Activated CD4-positive, alpha-beta T cell treated with anti-CD3 and anti-CD28 coated beads, Interleukin-2, amount 50 U/mL, for 24 hours (primary cell): ENCODE measurements at places on chromosomes 3 and 15.

- no peak for DNase-seq
These were observed 16.2 kb upstream of the BAHD1 start for GRCh38 chr15:40424483-40425115.

DNA sequence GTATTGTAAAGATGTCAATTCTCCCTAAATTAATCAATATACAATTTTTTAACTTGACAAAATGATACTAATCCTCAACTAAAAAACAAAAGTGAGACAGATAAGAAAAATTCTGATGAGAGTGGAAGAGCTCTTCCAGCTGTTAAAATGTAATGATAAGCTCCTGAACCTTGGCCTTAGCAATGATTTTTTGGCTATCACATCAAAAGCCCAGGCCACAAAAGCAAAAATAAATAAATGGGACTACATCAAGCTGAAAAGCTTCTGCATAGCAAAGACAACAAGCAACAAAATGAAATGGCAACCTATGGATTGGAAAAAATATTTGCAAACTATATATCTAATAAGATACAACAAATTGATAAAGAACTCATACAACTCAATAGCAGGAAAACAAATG is 24.0 kb upstream of the SRPRB start:
- DNase-seq: no peak

- DNase-seq: no peak
These were observed 39.9 kb downstream of the FEM1B start for GRCh38 chr15:68317281-68318007.

- no peak for DNase-seq
These were observed 49.0 kb downstream of the CD200 start for GRCh38 chr3:112381673-112382542.

- no peak for DNase-seq
These were observed 34.4 kb upstream of the TNIK start for GRCh38 chr3:171494457-171495109.

GRCh38 chr3:43998836-43999727 is 242.6 kb upstream of the TOPAZ1 start:
- DNase-seq: no peak

DNA sequence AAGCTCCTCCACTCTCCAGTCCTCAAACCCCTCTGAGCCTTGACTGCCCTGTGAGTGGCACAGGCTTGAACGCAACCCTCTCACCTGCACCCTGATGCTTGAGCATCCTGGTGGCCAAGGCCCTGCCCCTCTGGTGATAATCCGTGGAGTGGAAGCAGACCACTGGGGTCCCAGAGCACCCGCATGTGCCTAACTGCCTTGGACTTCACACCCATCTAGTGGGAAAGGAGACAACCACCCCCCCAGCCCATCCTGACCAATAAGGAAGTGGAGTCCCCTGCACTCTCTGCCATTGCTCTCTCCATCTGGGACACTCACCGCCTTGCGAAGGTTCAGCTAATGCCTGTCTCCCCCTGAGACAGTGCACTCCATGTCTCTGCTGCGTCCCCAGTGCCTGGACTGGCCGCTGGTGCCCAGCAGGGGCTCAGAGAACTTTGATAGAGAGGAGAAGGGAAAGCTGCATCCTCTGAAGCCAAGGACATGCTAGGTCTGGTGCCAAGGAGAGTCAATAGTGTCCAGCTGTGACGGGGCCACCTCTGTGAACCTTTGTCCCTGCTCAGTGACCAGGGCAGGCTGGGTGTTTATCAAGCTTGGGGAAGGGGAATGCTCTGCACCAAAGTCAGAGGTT is 3.4 kb downstream of the KLF15 start:
- no peak for DNase-seq

DNA sequence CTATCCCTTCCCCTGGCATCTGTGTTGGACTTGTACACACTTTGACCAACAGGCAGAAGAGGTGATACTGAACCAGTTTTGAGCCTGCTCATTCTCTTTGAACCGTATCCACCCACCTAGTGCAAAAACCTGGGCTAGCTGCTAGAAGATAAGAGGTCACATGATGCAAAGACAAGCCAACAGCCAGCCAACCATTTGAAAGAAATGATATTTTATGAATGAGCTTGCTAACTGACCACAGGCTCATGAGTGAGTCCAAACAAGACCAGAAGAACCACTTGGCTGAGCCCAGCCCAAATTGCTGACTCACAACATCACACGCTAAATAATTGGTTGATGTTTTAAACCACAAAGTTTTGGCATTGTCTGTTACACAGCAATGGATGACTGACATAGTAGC is 74.0 kb upstream of the CTNNB1 start:
- DNase-seq: no peak

GRCh38 chr3:26118165-26118564 is 328.3 kb downstream of the OXSM start:
- DNase-seq: no peak

DNA sequence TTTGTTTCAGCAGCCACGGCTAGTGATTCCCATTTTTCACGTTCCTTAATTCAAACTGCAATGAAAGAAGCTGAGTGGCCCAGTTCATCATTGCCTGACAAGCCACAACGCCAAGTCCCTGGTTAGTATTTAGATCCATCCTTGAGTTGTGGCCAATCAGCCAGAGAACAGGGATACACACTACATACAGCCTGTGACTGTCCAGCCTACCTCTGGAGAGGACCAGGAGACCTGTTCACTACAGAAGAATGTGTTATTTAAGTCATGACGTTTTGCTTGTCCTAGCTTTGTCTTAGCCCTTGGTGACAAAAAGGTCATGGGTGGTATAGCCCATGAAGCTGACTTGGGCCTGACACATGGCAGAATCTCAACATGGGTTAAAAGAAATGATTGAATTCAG is 2.7 kb upstream of the TPM1 start:
- DNase-seq: no peak

DNA sequence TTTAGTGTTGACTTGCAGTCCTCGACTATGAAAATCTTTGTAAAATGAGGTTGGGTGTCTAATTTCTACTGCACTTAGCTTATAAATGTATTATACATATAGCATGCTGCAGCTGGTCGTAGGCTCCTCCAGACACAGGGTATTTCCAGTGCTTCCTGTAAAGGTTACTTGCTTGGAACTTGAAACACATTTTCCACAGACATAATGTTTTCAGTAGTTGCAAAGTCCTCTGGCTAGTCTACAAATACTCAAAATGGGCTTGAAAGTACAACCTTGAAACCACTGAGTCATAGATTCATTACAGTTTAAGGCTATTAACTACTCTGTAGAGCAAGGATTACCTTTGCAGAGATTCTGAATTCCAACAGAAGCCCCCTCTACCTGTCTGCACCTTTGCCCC is 464.1 kb downstream of the RAP2B start:
- DNase-seq: no peak

GRCh38 chr3:173399044-173399443 is 1.5 kb downstream of the NLGN1 start:
- no peak for DNase-seq

DNA sequence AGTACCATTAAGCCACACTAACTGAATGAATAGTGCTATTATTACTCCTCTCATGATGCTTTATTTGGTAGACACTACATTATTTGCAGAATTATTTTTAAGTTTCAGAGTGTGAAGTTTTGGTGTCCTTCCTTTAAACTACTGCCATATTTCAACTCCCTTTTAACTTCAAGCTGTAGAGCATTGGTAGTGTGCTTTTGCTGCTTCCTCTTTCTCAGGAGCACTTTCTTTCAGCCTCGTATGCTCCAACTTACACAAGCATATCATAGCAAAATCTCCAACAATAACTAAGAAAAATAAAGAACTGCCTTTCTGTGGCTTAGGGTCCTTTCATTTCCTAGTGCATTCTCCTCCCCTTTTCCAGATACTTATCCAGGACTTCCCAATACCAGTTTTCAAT is 476.4 kb upstream of the AGTR1 start:
- no peak for DNase-seq

DNA sequence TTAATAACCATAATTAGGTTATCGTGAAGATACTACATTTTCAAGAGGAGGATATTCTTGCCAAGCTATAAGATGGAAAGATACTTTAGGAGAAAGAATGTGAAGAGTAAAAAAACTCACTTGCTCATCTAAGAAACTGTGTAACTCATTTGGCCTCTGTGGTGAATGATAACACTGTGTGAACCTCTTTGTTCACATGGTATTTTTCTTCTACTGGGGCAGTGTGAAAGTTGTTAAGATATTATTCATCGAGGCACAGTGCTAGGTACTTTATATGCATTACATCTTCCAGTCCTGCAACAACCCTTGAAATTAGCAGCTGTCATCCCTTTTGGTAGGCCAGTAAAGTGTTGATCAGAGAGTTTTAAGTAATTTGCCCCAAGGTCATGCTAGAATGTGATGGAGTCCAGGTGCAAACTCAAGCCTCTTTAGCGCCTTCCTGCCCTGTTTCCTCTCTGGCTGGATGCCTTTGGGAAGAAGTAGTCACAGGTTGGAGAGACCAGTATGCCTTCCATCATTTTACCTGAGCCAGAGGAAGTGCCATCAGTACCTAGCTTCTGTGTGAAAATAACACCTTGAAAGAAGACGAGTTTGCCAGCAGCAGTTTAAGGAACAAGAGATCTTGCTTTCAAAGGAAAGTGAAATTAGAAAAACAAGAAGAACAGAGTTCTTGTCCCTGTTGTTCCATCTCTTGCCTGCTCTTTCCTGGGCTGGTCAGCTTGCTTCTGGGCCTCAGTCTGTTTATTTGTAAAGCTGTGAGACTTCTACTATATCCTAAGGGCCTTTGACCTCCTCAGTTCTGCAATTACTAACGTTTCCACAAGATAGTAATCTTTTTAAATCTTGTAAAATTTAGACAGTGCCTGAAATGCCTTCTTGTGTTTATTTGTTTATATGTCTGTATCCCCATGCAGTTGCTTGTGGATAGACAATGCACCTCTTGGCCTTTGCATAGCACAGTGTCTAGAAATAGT is 179.3 kb downstream of the FNDC3B start:
- DNase-seq: no peak

- DNase-seq: no peak
These were observed 8.9 kb upstream of the FURIN start for GRCh38 chr15:90859234-90860131.

DNA sequence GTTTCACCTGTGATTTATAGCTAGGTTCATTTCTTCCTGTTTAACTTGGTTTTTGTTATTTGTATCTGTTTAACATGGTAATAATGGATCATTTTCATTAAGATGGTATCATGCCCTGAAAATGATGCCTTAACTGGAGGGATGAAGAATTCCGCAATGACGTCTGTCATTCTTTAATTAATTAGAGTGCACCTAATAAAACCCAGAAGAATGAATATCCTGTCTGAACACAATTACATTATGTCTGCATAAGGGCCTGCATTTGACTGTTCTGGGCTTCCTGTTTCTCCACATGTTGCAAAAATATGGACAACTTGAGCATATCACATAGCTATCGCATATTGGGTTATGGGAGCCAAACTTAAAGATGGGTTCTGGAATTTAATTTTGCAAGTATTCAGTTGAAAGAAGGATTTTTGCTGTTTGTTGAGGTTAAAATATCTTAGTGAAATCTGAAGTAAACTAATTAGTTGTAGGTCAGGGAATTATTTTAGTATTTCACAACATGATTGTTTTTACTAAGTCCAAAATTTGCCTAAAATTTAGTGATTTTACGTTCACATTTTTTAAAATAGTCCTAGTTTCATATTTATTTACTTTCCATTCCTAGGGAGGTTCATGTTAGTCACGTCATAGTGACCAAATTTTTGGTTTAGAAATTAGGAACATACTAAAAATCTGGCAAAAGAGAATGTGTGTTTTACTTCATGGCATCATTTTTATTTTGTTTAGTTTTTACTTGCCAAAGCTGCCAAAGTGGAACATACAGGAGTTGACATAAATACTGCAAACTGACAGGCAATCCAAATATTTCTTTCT is 321.0 kb upstream of the TGFBR2 start:
- no peak for DNase-seq

GRCh38 chr15:70777170-70777926 is 14.0 kb upstream of the UACA start:
- no peak for DNase-seq

DNA sequence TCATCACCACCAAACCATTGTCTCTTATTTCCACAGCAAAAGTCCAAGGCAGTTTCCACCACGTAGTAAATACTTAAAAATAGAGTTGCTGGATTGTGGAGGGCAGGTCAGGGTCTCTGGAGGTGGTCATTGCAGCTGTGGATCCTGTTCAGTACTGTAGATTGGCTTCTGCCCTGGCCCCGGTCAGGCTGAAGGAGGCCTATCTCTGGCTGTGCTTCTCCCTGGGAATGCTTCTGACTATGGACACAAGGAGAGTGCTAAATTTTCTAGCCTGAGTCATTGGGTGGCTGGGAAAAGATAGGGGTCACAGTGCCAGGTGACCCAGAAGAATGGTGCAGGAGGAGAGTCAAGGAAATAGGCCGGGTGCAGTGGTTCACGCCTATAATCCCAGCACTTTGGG is 26.3 kb upstream of the GMPPB start:
- DNase-seq: no peak

DNA sequence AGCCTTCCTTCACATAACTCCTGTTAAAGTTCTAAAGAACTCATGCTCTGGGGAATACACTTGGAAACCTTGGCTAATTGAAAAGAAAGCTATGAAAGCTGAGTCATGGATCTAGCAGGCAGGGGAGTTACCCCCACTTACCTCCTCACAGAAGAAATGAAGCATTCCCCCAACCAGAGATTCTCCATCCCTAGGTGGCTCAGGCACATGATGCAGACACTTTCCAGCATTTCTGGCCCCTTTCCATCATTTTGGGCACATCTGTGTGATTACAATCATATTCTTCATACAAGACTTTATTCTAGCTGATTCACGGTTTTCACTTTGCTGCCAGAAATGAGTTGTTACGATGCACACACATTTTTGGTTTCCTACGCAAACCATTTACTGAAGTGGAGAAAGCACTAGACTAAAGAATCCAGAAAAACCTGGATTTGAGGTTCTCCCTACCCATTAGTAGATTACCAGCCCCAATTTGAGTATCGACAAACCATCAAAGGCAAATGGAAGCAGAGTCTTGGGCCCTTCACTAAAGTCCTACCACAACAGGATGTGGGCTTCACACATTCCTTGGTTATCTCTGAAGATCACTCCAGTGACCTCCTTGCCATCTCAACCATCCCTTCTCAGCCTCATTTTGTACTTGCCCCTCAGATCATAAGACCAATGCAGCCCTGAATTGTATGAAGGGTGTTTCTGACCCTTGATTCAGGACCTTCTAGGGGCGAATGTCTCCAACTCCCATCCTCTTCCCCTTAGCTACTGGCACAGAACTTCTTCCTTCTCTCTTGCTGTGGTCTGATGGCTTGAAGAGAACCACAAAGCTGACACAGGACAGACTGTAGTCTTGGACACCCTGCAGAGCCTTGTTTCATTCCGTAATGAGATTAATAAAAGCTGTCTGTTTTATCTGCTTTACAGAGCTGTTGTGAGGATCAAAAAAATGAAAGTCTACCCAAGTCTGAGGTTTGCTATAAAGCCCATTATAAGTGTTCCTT is 42.5 kb upstream of the SNRK start:
- no peak for DNase-seq

DNA sequence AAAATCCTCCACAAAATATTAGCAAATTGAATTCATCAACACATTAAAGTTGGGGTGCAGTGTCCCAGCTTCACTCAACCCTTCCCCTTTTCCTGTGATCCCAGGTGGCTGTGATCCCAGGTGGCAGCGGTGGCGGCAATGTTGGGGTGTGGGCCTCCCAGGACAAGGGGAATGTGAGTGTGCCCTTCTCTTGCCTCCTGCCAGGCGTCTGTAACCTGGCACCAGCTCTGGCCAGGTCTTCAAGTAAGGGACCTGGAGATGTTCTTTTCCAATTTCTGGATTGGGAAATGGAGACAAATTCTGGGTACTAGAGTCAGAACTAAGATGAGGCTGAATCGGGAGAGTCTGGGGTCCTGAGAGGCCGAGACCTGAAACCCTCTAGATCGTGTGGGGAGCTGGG is 20.1 kb downstream of the GOLGA6A start:
- no peak for DNase-seq
